ENCODE measurements at places on chromosomes 3 and 15.

DNA sequence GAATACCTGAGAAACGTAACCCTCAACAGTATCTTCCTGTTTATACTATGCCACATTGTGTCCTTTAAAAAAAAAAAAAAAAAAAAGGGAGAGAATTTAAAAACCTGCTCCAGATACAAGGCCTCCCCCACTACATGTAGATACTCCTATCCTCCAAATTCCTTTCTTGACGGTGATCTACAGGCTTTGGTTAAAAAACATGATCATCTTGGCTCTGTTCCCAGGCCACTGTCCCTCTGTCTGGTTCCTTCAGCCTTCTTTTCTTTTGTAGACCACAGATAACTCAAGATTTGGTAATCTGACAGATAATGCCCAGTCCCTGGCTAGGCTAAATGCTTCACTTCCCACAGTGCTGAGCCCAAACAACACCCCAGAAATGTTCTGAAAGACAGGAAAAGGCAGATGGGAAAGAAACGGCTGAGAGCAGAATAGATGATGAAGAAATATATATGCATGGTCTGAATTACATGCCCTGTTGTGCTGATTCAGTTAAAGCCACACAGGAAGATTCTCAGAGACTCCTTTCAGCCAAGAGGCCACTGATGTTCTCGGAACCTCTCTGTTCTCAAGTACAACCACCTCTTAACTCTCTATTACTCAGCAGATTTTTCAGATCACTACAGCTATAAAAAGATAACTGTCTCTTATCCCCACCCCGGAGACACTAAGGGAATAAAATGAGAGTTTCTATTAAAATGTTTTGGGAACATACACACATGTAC is 48.3 kb downstream of the NPTN start:
- no peak for DNase-seq

DNA sequence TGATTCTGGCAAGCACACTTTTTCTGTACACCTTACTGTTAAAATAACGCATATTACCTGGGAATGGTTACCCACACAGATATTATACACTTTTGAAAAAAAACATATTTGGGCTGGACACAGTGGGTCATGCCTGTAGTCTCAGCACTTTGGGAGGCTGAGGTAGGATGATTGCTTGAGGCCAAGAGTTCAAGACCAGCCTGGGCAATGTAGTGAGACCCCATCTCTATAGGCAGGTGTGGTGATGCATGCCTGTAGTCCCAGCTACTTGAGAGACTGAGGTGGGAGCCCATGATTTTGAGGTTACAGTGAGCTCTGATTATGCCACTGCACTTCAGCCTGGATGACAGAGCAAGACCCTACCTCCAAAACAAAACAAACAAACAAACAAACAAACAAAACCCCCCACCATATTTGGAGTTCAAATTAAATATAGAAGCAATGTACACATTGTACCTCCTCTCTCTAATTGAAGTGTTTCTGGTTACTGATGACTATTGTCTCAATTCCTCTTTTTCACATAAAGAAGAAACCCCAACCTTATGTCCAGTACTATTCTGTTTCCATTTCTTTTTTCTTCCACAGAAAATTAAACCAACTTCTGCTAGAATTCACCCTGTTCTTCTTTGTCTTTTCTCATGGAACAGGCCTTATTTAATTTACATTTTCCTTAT is 152.6 kb upstream of the UMPS start:
- DNase-seq: no peak

GRCh38 chr3:38662544-38662943 is 13.1 kb upstream of the SCN5A start:
- peak; percentile 51 for DNase-seq

DNA sequence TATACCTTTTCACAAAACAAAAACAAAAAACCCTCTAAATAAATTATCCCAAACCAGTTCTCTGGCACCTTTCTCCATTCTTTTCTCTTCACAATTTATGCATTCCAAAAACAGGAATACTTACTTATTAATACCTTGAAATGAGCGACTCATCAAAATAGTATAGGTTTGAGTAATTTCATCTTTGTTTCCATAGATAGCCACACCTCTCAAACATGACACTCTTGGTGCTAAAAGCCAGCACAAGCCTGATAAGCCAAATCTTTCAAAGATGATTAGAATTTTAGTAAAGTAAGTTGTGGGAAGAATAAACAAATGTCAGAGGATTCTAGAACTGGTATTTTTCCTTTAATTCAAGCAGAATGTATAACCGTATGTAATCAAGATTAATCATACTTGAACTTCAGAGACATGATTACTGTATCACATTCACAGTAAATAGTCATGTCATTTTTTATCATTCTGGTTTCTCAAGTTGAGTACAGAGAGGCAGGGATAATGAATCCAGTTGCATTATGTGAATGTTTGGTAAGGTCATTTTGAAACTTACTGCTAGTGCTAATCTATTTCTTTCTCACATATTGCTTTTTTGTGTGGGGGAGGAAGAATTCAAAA is 12.1 kb upstream of the WDR5B start:
- DNase-seq: peak; percentile 11

- no peak for DNase-seq
Observed at GRCh38 chr3:128410669-128411573, 55.8 kb downstream of the DNAJB8 start.

DNA sequence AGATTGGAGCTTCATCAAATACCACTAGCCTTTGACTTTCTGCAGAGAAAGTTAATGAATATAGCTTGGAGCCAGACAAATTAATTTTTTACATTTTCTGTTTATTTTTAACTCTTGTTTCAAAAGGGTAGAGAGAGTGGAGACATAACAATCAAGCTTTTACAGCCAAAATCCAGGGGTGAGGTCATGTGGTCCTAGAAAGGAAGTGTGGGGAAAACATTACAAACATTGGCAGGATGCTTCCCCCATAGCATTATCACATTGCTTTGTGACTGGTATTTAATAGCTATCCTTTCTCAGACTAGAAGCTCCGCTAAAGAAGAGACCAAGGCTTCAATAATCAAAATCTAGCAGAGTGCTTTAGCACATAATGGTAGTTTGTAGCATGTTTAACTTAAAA is 46.4 kb upstream of the PHLDB2 start:
- DNase-seq: no peak

DNA sequence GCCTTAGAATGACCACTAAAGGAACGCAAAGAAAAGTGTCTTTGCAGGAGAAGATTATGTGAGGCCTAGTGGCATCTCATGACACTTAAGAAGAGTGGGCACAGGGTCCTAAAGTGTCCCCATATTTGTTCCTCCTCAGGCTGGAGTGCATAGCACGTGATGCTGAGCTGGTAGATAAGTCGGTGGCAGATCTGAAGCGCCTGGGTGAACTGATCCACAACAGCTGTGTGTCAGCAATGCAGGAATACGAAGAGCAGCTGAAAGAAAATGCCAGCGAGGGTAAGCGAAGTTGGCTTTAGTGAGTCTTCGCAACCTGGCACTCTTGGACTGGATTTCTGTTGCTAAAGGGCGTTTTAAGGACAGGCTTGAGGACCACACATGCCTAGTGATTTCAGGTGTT is 92.6 kb downstream of the CHD2 start:
- no peak for DNase-seq

GRCh38 chr15:92473756-92474155 is 80.1 kb downstream of the ST8SIA2 start:
- DNase-seq: no peak

- no peak for DNase-seq
Observed at GRCh38 chr3:87436781-87437543, 160.6 kb upstream of the POU1F1 start.

- DNase-seq: no peak
Observed at GRCh38 chr15:59413577-59413976, 24.4 kb upstream of the FAM81A start.

GRCh38 chr15:77571741-77572140 is 61.0 kb downstream of the LINGO1 start:
- no peak for DNase-seq

DNA sequence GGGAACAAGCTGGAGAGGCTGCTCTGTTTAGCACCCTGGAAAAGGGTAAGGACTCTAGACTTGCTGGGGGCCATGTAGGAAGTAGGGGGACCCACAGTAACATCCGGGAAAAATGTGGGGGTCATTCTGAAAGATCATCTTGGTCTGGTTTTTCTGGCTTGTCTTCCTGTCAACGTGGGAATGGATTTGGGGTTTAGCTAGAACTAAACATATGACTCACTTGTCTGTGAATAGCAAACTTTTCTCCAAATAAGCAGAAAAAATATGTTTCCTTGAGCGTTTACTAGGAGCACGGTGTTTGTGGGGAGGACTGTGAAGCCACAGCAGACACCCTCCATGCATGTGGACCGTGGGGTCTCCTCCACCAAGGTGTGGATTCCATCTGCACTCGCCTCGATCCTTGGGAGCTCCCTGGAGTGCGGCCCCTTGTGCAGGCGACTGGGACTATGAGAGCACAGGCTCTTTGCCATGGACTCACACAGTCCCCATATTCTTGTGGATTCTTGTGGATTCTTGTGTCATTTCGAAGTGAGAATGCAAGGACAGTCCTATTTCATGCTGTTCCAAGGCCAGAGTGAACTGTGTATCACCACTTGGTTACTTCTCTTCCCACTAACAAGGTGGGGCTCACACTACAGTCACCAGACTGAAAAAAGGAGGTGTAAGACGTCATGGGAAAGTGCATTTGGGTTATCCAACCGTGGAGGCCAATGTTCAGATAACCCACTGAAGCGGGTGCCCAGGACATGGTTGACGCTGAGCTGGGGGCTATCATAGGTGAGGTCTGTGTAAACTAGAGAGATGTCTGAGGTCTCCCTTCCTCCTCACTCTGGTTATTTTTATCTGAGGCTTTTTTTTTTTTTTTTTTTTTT is 25.5 kb downstream of the PGPEP1L start:
- DNase-seq: no peak

DNA sequence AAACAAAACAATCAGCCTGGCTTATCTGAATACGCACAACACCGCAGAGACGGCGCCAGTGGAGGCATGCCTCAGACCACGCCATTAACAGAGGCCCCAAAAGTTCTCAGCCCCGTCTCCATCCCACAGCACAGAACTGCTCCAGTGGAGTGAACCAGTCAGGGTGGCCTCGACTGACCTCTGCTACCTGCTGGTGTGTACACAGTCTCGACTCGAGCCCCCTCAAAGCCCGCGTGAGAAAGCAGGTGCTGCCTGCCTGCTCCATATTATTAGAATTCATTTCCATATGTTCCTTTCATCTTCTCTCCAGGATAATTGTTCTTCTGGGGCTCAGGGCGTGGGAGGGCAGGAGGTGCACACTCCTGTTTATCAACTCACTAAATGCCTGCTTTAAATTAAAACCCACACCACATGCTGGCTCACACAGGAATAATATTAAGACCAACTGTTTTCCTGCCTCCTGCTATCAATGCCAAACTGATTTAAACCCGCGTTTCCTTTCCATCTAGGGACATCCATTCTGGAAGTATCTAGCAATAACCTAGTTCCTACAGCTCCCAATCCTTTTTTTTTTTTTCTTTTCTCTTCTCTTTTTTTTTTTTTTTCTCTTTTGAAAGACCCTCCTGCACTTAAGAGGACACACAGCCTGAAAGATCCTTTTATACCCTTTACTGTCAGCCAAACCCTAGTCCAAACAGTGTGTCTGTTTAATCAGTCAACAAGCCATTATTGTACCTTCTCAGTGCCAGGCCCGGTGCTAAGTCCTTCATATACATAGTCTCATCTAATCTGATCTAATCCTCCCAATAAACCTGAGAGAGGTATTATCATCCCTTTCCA is 101.2 kb downstream of the TLE3 start:
- DNase-seq: no peak

- DNase-seq: no peak
Observed at GRCh38 chr3:178964551-178964950, 107.1 kb downstream of the ZMAT3 start.

- peak; percentile 67 for DNase-seq
Observed at GRCh38 chr3:45915518-45916231, 27.6 kb upstream of the CXCR6 start.

DNA sequence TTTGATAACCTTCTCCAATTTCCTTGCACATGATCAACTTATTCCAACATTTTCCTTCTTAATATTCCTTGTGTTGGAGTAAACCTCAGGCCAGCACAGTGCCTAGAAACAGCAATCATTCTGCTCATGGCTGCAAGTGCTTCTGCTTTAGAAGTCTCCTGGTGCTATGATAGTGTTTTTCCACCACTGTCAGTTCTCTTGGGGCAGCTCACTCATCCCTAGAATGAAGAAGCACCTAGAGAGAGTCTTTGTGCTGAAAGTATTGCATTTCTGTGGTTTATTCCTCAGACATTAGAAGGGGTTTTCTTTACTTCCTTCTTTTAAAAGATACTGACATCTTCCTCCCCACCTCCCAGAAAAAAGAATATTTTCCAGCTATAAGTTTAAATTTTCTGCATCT is 183.5 kb downstream of the RYR3 start:
- DNase-seq: no peak

GRCh38 chr15:99619712-99620111 is 53.9 kb downstream of the MEF2A start:
- peak; percentile 42 for DNase-seq

GRCh38 chr3:129106320-129106719 is 15.3 kb downstream of the RAB43 start:
- no peak for DNase-seq

DNA sequence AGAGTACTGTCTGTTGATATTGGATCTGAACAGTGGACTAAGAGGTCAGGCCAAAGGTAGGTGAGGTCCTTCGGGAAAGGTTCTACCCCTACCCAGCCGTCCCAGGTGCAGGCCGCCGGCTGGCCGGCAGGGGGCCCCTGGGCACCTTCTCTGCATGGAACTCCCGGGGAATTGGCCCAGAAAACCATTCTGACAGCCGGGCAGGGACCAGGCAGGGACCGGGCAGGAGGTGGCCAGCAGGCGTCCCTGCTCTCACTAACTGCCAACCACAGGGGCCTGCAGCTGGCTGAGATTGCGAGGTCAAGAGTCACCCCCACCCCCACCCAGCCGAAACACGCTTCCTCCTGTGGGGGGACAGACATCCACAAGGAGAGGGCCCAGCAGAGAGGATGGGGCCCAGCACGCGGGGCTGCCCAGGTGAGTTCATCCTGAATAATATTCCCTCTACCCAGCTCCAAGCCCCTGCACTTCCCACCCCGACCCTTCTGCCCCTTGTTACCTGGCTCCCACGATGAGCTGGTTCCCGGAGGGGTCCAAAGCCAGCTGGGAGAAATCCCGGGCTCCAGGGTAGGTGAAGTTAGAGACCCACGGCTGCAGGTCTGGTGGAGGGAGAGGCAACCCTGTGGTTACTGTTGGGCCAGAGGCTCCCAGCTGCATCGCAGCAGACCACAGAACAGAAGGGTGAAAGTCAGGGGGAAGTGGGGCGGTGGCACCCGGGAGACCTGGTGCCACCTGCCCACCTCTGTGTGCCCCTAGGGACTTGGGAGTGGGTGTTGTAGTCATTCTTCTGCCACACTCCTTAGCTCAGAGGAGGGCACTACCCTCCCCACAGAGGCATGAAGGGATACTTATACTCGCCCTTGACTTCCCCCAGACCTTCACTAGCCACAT is 84.4 kb downstream of the SEMA5B start:
- DNase-seq: peak; percentile 66

- no peak for DNase-seq
Observed at GRCh38 chr15:92878593-92879053, 21.5 kb upstream of the CHD2 start.

- DNase-seq: peak; percentile 49
Observed at GRCh38 chr3:57927916-57928315, 80.3 kb upstream of the FLNB start.

Measured in cardiac fibroblast (primary cell).